ENCODE measurements at places on chromosomes 12 and 14.
A peak's percentile ranks its signal among the peaks of the same experiment; 100 is the strongest.

GRCh38 chr14:100568998-100569733 is 18.1 kb downstream of the BEGAIN start:
- no peak for DNase-seq

- no peak for DNase-seq
Observed at GRCh38 chr12:10147714-10148403, 17.9 kb upstream of the CLEC7A start.

DNA sequence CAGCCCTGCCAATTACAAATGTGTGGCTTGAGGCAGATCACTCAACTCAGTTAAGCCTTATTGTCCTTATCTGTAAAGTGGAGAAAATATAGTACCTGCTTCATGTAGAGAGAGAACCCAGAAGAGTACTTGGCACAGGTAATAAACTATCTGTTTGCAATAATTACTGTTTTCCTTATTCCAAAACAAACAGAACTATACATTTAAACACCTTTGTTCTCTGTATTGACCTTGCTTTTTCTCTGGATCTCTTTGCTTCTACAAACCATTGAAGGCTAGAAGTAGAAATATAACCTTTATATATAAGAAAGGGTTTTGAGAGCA is 70.8 kb upstream of the SRSF5 start:
- no peak for DNase-seq

GRCh38 chr12:64810831-64811230 is 13.6 kb upstream of the TBC1D30 start:
- DNase-seq: no peak

GRCh38 chr12:71439362-71439612 is 311 bp upstream of the LGR5 start:
- DNase-seq: no peak

DNA sequence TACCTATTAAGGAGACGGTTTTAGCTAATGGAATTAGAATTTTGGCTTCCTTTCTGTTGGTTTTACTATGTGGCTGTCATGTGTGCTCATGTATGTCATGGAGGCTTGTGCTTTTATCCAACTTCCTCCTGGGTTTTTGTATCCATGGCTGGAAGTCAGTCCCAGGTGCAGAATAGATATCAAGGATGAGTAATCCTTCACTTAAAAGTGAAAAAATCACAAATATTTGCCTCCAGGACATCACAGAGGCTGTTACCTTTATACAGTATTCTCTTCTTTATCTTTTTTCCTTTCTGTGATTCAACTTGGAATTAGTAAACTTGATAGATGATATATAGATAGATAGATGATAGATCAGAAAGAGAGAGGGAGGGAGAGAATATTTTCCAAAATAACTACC is 706.8 kb downstream of the GALC start:
- no peak for DNase-seq

DNA sequence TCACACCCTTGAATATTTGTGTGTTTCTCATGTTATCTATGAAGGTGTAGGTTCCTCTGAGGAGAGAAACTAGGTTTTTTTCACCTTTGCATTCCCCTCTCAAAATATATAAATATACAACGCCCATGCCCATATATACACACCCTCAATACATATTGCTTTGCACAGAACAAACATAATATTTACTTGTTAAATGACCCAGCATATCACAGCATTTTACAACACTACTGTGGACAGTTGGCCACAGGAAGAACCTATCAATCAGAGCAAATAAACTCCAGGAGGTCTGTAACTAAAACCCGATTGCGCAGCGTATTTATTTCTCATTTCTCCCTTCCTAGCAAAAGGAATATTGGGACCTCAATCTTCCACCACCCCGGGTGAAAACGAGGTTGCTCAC is 196.0 kb downstream of the SLC5A8 start:
- no peak for DNase-seq

- DNase-seq: no peak
Observed at GRCh38 chr14:78997811-78998210, 827.6 kb downstream of the NRXN3 start.

- DNase-seq: no peak
Observed at GRCh38 chr12:82383930-82384552, 25.7 kb downstream of the METTL25 start.

- no peak for DNase-seq
Observed at GRCh38 chr14:69288956-69289705, 29.2 kb downstream of the GALNT16 start.

GRCh38 chr12:16606201-16606849 is 363 bp upstream of the LMO3 start:
- DNase-seq: no peak

GRCh38 chr12:124162151-124163110 is 132.5 kb upstream of the RFLNA start:
- DNase-seq: no peak

GRCh38 chr14:95513291-95513690 is 3.2 kb downstream of the SYNE3 start:
- DNase-seq: no peak

GRCh38 chr12:108826101-108826806 is 31.1 kb downstream of the SSH1 start:
- no peak for DNase-seq

GRCh38 chr12:64757771-64758170 is 1.4 kb downstream of the GNS start:
- DNase-seq: no peak

DNA sequence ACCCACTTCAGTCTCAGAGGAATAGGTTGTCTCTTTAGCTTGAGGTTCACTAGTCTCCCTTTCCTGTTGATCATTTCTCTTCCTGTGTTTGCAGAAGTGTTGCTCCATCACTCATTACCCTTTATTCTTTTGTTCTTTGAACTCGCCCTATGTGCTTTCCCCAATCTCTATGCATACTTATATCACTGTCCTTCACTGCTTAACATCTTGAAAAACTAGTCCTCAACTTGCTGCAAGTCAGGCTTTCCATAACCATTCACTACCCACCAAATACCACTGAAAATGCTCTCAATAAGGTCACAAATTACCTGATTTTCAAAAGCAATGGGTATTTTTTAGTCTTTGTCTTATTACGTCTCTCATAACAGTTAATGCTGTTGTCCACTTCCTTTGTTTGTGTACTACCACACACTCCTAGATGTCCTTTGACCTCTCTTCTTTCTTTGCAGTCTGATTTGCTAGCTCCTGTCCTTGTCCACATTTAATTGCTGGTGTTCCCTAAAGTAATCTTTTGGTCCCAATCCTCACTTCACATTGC is 80.8 kb downstream of the RIC8B start:
- DNase-seq: no peak

DNA sequence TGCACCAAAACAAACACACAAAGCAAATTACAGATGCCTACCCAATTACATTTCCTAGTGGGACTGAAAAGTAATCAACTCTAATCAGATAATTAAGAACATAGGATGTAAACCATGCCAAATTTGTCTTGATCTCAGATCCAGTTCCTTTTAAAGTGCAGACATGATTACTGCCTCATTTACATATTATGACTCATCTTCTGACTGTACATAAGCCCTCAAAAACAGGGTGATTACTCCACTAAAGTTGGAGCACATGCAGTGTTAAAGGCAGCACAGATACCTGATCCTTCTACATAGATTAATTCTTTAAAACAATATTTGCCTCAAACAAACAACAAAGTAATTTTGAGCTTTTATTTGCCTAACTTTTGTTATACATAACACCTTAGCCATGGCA is 337.2 kb downstream of the RPS29 start:
- no peak for DNase-seq

GRCh38 chr12:121792607-121793439 is 665 bp downstream of the RHOF start:
- DNase-seq: no peak

DNA sequence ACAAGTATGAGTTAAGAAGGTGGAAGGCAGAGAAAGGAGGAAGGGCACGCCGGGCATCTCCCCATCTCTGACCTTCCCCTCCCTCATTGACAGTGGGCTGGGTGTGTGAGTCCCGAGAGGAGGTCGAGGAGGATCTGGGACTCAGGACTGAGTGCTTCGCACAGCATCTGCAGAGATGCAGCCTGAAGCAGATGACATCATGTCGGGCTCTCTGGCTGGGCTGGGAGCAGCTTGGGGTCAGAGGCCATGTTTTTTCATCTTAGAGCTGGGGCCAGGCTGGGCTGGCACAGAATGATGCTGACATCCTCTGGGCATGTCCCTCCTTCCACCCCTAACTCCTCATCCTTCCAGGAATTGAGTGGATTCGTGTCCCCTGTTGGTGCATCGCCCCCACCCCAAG is 43.5 kb downstream of the CMKLR1 start:
- DNase-seq: no peak

GRCh38 chr14:82385048-82385447 is 851.4 kb upstream of the SEL1L start:
- DNase-seq: no peak

DNA sequence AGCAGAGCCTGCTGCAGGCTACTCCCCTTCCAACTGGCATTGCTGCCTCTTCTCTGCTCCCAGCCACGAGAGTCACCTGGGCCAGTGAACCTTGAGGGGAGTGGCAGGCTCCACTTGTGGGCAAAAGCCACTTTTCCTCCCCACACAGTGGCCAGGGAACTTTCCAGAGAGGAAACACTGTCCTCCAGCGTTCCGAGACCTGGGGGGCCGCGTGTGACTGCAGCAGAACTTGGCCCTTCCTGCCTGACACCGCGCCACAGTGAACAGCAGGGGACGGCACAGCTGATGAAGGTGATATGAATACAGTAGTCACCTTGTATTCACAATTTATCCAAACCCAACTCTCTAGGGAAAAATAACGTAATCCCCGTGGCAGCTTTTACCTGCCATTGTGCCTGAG is 114.9 kb downstream of the PIWIL1 start:
- DNase-seq: no peak

DNA sequence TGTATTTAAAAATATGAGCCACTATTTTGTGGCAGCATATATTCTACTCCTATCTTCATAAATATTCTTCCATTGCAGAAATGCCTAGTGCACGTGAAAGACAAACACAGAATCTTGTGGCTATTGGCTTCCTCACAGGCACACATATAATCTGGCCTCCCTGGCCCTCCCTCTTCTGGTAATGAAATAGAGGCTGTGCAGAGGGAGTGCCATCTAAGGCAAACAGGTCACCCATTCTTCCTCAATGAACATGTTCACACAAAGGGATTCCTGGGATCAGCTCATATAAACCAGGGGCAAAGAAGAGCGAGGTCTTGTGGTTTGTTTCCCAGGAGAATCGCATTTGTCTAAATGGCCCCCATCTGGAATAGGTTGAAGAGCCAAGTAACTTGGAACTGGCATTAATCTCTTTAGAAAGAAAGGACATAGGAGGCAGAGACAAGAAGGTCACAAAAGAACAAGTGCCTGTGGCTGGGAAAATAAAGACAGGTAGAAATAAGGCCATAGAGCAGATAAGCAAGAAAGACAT is 171.6 kb upstream of the PTPRQ start:
- no peak for DNase-seq

DNA sequence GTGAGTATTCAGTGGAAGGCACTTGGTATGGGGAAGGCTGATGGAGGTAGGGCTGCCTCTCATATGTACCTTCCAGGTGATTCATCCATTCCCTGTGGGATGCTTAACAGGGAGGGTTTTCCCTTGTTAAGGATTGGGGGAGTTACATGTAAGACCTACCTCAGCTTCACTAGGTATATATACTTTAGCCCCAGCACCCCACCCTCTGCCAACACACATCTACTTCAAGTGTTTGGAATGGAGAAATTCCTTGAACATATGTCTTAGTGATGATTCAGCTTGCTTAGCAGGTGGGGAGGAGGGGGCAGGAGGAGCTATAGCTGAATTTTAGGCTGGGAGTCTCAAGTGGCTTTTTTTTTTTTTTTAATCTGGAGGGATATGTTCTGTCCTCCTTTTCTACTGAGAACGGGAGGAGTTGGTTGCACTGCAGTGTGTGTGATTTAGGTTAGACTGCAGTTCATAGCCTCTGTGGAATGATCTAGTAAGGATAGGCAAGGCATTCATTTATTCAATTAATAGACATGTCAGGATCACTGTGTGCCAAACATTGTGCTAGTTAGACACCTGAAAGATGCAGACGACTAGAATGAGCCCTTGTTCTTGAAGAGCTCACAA is 1.7 kb downstream of the PIP4K2C start:
- no peak for DNase-seq

- DNase-seq: no peak
Observed at GRCh38 chr14:52241087-52241793, 26.3 kb upstream of the PTGDR start.

GRCh38 chr12:120468325-120468820 is 1.2 kb downstream of the SRSF9 start:
- peak; percentile 12 for DNase-seq

- no peak for DNase-seq
Observed at GRCh38 chr12:120678572-120678971, 8.4 kb upstream of the MLEC start.

- no peak for DNase-seq
Observed at GRCh38 chr14:55589171-55589570, 9.2 kb downstream of the KTN1 start.

DNA sequence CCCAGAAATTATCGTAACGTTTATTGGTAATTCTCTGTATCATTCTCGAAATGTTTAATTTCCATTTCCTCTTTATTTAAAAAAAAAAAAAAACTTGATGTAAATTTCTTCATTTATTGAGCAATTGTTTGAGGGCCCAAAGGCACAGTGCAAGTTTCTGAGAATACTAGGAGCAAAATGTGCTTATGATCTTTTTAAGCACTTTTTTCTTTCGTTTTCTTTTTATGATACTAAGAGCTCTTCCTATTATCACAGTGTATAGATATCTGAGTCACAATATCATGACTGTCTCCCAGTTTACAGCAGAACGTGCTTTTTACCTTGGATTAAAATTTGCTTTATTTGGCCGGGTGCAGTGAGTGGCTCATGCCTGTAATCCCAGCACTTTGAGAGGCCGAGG is 5.6 kb downstream of the ATP2A2 start:
- DNase-seq: no peak

GRCh38 chr12:15417691-15418090 is 95.4 kb downstream of the PTPRO start:
- DNase-seq: no peak

GRCh38 chr14:80024417-80024816 is 186.9 kb downstream of the DIO2 start:
- DNase-seq: no peak

DNA sequence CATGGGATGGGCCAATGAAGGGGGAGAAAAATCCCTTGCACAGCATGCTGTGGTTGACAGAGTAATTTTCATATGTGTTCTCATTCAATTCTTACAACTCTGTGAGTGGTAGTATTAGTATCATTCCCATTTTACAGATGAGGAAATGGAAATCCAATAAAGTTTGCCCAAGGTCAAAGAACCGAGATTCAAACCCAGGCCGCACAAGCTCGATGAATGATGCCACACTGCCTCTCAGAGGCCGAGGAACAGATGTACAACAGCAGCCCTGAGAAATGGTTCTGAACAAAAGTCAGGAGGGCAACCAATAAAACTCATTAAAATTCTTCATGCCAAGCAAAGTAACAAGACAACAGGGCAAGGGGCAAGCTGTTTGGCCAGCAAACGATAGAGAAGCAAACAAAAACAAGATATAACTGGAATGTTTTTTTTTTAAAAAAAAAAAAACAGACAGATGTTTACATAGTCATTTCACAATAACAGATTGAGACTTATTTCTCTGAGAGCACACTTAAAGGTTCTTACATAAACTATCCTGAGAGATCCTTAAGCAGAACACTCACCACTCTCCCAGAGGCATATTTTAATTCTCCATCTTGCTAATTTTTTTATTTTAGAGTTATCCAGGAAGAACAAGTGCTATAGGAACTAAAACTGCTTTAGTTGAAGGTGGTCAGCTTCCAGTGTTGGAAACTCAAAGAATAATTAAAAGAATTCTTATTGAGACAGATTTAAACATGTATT is 85.8 kb downstream of the EXOC5 start:
- no peak for DNase-seq
